IPS DF 6.9 (cell line): ENCODE measurements at places on chromosomes 6 and 20.
A peak's percentile ranks its signal among the peaks of the same experiment; 100 is the strongest.

GRCh38 chr20:51470907-51471411, 71.6 kb downstream of the NFATC2 start:
- DNase-seq: no peak
- no peak overlapping the region for H3K27ac ChIP-seq
- no peak overlapping the region for H3K4me3 ChIP-seq
- no peaks in the 10 kb centered on the region for H3K27me3 ChIP-seq
- no peaks in the 10 kb centered on the region for H3K4me1 ChIP-seq
- no peaks in the 10 kb centered on the region for H3K36me3 ChIP-seq

DNA sequence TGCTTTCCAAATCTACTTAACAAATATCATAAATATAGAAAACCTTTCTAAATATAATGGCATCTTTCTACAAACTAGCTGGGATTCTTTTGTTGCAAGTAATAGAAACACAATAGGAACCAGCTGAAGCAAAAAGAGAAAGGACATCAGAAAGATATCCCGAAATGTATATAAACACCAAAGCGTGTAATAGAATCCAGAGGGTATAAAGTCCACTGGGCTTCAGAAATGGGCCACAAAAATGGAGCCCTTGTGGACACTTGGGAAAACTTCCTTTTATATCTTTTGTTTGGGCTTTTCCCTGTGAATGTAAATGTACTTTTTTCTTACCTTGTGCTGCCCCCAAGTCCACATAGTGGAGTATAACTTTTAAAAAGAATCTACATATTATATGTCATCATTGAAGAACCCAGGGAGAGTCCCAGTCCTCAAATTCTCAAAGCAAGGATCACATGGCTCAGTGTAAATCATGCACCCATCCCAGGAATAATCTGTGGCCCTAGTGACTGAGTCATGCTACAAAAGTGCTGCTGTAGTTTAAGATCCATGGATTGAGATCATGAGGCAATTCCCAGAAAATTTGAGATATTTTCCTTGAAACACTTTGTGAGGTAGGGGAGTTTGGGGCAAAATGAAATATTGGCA, 457.0 kb downstream of the EPM2A start:
- H3K27ac ChIP-seq: no peak overlapping the region
- no peaks in the 10 kb centered on the region for H3K4me1 ChIP-seq

DNA sequence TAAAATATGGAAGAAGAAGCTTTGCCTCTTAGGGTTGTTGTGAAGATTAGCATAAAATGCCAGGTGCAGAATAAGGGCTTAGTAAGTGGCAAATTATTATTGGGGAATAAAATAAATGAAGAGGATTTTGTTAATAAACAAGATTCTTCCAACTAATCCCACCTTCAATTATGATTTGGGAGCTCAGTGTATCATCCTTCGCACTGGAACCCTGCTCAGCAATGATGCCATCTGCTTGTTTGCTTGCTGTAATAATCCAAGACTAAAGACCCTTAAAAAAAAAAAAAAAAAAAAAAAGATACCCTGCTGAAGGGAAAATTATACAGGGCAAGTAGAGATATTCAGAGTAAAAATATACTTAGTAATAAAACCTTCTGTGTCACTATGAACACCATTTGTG, 62.0 kb upstream of the RREB1 start:
- H3K4me1 ChIP-seq: peaks cover 5% of the 10 kb centered on the region; the same call in 1 of the 2 replicates
- DNase-seq: no peak
- H3K27me3 ChIP-seq: no peaks in the 10 kb centered on the region
- no peak overlapping the region for H3K27ac ChIP-seq
- no peaks in the 10 kb centered on the region for H3K36me3 ChIP-seq

- no peaks in the 10 kb centered on the region for H3K27me3 ChIP-seq
- no peak overlapping the region for H3K27ac ChIP-seq
- H3K36me3 ChIP-seq: no peaks in the 10 kb centered on the region
- DNase-seq: no peak
- no peak overlapping the region for H3K4me3 ChIP-seq
Observed at GRCh38 chr20:46741924-46742668, 32.6 kb downstream of the SLC2A10 start.

DNA sequence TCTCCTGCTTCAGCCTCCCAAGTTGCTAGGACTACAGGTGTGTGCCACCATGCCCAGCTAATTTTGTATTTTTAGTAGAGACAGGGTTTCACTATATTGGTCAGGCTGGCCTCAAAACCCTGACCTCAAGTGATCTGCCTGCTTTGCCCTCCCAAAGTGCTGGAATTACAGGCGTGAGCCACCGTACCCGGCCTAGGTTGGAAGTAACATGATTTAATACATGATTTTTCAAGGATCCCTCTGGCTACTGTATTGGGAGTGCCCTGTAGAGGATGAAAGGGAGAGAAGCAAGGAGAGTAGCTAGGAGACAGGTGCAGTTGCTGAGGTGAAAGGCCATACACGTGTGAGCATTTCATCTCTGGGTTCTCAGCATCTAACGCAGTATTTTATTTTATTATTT, 2.6 kb upstream of the NCOA3 start:
- H3K27me3 ChIP-seq: no peaks in the 10 kb centered on the region
- no peaks in the 10 kb centered on the region for H3K36me3 ChIP-seq
- no peak overlapping the region for H3K4me3 ChIP-seq
- no peak overlapping the region for H3K27ac ChIP-seq
- no peak for DNase-seq
- no peaks in the 10 kb centered on the region for H3K4me1 ChIP-seq

DNA sequence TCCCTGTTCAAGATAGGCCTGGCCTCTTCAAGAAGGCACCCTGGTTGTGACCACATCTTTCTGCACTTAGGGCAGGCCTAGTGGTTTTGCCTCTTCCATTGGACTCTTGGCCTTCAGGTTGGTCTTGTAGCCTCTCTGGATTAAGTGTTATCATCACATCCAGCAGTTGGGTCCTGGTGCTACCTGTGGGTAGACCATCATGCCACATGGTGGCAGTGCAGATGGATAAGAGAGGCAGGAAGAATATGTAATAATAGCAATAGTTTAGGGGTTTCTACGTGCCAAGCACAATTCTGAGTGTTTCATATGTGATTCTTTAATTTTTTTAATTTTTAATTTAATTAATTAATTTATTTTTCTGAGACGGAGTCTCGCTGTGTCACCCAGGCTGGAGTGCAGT, 28.5 kb upstream of the SNRPB2 start:
- peak; percentile 11 for DNase-seq
- H3K36me3 ChIP-seq: no peaks in the 10 kb centered on the region
- H3K4me3 ChIP-seq: no peak overlapping the region
- H3K27me3 ChIP-seq: no peaks in the 10 kb centered on the region

GRCh38 chr6:90941885-90942284, 355.0 kb upstream of the MAP3K7 start:
- DNase-seq: no peak
- no peaks in the 10 kb centered on the region for H3K27me3 ChIP-seq

GRCh38 chr6:152828431-152828830, 77.8 kb downstream of the VIP start:
- H3K4me1 ChIP-seq: no peaks in the 10 kb centered on the region
- H3K27ac ChIP-seq: no peak overlapping the region
- no peaks in the 10 kb centered on the region for H3K36me3 ChIP-seq
- no peak overlapping the region for H3K4me3 ChIP-seq

GRCh38 chr6:158705386-158706126, 55.7 kb downstream of the SYTL3 start:
- H3K4me1 ChIP-seq: 0 out of 2 replicates have a peak, but pooled peaks cover 1% of the 10 kb centered on the region
- H3K27me3 ChIP-seq: no peaks in the 10 kb centered on the region
- DNase-seq: no peak
- no peaks in the 10 kb centered on the region for H3K36me3 ChIP-seq

DNA sequence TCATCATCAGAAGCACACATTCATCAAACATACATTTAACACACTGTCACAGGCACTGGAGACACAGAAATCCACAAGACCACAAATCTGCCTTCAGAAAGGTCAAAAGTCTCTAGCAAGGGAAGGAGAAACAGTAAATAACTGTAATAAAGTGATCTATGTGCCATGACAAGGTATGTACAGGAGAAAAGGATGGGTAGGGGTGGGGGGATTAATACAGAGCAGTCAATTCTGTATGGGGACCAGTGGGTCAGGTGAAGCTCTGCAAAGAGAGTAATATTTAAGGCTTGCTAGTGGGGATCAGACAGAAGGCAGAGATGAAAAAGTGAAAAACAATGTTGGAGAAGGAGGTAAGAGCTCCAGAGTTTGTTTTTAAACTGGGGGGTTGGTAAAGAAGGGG, 32.6 kb downstream of the ELOVL5 start:
- DNase-seq: no peak
- no peaks in the 10 kb centered on the region for H3K27me3 ChIP-seq
- no peaks in the 10 kb centered on the region for H3K36me3 ChIP-seq
- H3K4me1 ChIP-seq: no peaks in the 10 kb centered on the region
- no peak overlapping the region for H3K4me3 ChIP-seq

GRCh38 chr6:158625881-158626305, 18.6 kb downstream of the DYNLT1 start:
- DNase-seq: no peak
- H3K27me3 ChIP-seq: no peaks in the 10 kb centered on the region
- no peak overlapping the region for H3K27ac ChIP-seq

- H3K27ac ChIP-seq: no peak overlapping the region
- H3K27me3 ChIP-seq: no peaks in the 10 kb centered on the region
- H3K36me3 ChIP-seq: no peaks in the 10 kb centered on the region
- no peaks in the 10 kb centered on the region for H3K4me1 ChIP-seq
- H3K4me3 ChIP-seq: no peak overlapping the region
- peak; percentile 31 for DNase-seq
Observed at GRCh38 chr6:88983532-88983931, 20.1 kb upstream of the RNGTT start.

DNA sequence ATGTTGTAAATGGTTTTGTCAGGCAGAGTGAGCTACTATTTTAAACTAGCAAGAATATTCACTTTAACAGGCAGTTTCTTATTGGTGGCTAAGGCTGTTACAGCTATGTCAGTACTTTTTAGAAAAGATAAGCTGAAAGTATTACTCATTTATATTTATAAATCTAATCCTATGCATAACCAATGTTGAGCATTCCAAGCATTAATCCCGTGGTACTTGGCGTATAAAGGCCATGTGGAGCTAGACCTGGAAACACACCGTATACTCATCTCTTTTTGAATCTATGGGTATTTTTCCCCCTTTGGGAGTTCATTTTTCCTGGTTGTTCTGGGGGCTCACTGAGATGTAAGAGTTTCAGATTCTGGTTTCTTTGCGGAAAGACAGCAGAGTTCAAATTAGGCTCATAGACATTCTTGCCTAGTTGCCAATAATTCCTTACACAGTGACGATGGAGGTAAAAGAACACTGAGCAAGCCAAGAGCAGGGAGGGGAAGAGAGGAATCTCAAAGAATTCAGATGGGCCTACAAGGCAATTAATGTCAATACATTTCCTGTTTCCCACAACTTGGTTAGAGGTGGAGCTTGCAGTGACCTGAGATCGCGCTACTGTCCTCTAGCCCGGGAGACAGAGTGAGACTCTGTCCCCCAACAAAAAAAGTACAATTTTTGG, 211.5 kb downstream of the SOX4 start:
- no peak overlapping the region for H3K4me3 ChIP-seq
- H3K27me3 ChIP-seq: no peaks in the 10 kb centered on the region
- H3K4me1 ChIP-seq: peaks cover 4% of the 10 kb centered on the region

- H3K27ac ChIP-seq: no peak overlapping the region
- peaks cover 5% of the 10 kb centered on the region; the same call in 1 of the 2 replicates for H3K4me1 ChIP-seq
- H3K36me3 ChIP-seq: no peaks in the 10 kb centered on the region
- H3K4me3 ChIP-seq: no peak overlapping the region
- no peaks in the 10 kb centered on the region for H3K27me3 ChIP-seq
Observed at GRCh38 chr20:61932199-61932592, 133.5 kb downstream of the TAF4 start.

DNA sequence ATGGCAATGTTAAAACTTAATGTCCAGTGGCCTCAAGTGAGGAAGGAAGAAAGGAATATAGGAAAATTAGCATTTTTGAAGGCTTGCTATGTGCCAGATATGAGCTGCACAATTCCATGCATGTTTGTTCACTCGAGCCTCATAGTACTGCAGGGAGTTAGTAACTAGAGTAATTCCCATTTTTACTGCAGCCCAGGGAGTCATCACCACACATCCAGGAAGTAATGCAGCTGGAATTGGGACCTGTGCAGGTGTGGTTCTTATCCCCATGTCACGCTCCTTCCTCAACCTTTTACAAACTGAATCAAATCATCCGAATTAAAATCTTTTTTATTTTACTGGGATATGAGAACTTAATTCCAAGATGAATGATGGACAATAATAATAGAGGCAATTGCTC, 149.5 kb upstream of the MAFB start:
- no peaks in the 10 kb centered on the region for H3K4me1 ChIP-seq
- no peak overlapping the region for H3K4me3 ChIP-seq
- no peak for DNase-seq
- no peaks in the 10 kb centered on the region for H3K36me3 ChIP-seq

- H3K4me1 ChIP-seq: no peaks in the 10 kb centered on the region
- H3K27ac ChIP-seq: no peak overlapping the region
- no peaks in the 10 kb centered on the region for H3K36me3 ChIP-seq
- H3K27me3 ChIP-seq: no peaks in the 10 kb centered on the region
- no peak for DNase-seq
Observed at GRCh38 chr6:136737374-136737844, 54.9 kb downstream of the MAP3K5 start.

DNA sequence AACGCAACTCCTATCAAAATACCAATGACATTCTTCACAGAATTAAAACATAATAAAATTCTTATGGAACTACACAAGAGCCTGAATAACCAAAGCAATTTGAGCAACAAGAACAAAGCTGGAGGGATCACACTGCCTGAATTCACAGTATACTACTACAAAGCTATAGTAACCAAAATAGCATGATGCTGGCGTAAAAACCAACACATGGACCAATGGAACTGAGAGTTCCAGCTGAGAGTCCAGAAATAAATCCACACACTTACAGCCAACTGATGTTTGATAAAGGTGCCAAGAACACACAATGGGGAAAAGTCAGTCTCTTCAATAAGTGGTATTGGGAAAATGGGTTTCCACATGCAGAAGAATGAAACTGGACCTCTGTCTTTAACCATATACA, 6.9 kb downstream of the MLIP start:
- no peaks in the 10 kb centered on the region for H3K36me3 ChIP-seq
- no peak overlapping the region for H3K4me3 ChIP-seq
- no peak for DNase-seq

GRCh38 chr6:87154641-87154992, 748 bp upstream of the ZNF292 start:
- no peaks in the 10 kb centered on the region; the same call in none of the 2 replicates for H3K4me1 ChIP-seq
- H3K36me3 ChIP-seq: no peaks in the 10 kb centered on the region
- peak overlapping the region; percentile 80; the same call in 1 of the 2 replicates for H3K4me3 ChIP-seq
- peak overlapping the region; percentile 5 for H3K27ac ChIP-seq
- no peak for DNase-seq
- H3K27me3 ChIP-seq: no peaks in the 10 kb centered on the region

GRCh38 chr20:32789896-32790750, 27.9 kb downstream of the DNMT3B start:
- DNase-seq: no peak
- H3K36me3 ChIP-seq: peaks cover 80% of the 10 kb centered on the region
- H3K27me3 ChIP-seq: no peaks in the 10 kb centered on the region
- no peaks in the 10 kb centered on the region for H3K4me1 ChIP-seq

DNA sequence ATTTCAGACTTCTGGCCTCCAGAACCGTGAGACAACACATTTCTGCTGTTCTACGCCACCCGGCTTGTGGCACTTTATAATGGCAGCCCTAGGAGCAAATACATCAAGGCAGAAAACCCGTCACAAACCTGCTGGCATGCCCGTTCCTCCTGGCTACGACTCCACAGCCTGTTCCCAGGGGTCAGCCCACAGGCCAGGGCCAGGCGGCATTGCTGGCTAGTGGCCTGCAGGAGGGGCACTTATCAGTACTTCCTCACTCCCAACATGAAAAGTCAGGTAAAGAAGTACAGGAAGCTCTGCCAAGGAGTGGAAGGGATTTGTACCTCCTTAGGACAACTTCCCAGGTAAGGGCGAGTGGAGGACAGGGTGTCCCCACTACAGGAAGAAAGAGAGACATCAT, 223.1 kb upstream of the AGPAT4 start:
- no peaks in the 10 kb centered on the region for H3K4me1 ChIP-seq
- no peak overlapping the region for H3K27ac ChIP-seq
- no peak for DNase-seq
